G401 (cell line): ENCODE measurements at places on chromosomes 16 and 17. TPM values are rescaled to one million over a fixed set of nuclear protein-coding genes. Genes with fewer than 3 reads are reported as not detected.

DNA sequence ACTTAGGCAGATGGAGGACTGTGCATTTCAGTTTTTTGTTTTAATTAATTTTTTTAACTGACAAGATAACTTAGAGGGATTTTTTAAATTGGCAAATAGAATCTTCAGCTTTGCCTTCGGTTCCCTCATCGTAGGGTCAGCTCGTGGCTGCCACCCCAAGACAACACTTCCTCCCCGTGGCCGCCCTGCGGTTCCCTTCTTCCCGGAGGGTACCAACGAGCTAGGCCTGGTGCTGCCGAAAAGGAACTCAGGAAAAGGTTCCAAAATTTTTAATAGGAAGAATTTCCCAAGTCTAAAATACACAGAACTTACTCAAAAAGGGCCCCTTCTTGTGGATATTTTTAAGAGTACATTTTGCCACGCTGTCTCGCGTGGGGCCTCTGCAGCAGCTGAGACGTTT lies 210.4 kb upstream of the CHMP6 start:
- no peak for DNase-seq

DNA sequence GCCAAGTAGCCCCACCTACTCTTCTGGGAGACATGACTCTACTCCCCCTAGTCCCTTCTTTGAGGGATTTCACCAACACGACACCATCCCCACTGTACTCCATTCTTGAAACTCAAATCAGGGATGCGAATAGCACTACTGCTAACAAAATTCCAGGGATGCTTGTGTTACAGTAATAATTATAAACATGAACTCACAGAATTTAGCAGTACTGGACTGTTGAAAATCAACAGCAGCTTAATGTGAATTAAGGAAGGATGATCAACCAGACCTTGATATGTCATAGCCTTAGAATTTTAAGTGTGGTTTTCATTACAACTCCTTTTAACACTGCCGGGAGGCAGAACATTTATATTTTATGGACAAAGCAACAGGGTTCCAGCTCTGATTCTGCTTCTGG lies 37.9 kb downstream of the AMFR start:
- no peak for DNase-seq

Gene ADORA2B
- 23.7 and 30.5 TPM in 2 replicates for total RNA-seq

DNA sequence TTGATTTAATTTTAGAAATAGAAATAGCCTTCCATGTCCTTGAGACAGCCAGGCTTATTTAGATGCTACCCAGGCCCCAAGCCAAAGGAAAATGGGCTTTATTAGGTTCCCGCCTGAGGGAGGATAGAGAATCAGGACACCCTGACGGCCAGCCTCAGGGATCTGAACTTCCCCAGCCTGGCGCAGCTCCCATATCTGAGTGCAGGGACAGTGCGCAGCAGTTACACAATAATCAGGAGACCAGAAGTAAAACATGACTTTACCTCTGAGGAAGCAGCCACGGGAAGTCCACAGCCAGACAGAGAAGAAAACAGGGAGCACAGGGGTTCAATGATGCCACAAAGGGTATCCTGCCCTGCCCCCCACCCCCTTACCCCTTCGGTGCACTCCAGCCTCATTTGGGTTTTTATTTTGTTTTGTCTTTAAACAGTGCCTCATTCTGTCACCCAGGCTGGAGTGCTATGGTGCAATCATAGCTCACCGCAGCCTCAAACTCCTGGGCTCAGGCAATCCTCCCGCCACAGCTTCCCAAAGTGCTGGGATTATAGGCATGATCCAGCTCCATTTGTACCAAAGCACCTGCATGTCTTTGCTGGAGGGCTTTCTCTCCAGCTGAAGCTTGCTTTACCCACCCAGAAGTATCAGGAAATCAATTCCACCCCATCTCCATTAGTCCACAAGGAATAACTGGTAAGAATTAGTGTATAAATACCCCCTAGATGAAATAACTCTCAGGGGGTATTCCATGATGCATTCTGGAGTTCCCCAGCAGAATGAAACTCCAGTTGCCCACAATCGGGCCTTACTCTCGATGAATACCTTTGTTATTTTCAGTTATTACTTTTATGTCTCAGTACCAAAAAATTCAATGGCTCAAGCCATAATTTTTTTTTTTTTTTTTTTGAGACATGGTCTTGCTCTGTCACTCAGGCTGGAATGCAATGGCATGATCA lies 21.9 kb downstream of the ORC6 start:
- DNase-seq, result no peak

DNA sequence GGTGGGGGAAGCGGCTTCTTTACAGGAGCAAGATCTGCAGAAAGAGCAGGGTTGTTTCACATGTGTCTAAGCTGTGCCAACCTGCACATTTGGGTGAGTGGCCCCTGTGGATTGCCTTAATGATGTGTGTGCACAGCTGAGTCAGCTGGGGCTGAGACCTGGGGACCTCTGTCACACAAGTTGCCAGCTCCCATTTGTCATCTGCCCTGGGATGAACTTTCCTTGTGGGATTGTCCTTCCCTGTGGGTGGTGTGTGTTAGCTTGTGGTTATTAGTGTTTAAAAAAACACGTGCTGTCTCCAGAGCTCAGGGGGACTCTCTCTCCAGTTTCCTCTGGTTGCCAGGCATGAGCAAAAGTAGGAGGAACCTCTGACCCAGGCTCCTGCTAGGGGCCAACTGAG lies 400.5 kb upstream of the CCL2 start:
- no peak for DNase-seq

Gene TP53TG3
- total RNA-seq, result 2.1 TPM in 1 of 2 replicates, not detected in the other

DNA sequence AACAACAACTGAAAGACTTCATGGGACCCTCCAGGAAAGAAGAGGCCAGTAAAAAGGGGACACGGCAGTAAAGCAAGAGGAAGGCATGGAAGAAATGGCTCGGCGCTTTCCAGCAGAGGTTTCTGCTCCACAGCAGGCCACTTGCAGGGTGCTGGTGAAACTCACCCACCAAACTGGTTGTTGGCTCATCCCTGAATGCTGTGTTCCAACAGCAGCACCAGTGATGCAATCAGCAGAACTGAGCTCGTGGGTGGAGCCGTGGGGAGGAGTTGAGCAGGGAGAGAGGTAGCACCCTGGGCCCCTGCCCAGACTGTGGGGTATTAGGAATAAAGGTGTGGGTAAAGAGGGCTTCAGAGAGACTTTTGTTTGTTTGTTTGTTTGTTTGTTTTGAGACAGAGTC lies 62.8 kb upstream of the ADCY9 start:
- no peak for DNase-seq

Gene MT1G
- total RNA-seq, result not detected in 2 replicates

- no peak for DNase-seq
These were observed 30.8 kb downstream of the NOG start for GRCh38 chr17:56624309-56624708.

GRCh38 chr17:12509801-12510200 lies 155.9 kb upstream of the MYOCD start:
- DNase-seq, result no peak

Gene TBC1D3L
- total RNA-seq, result 0.55 and 1.6 TPM in 2 replicates

- no peak for DNase-seq
These were observed 16.6 kb downstream of the PMM2 start for GRCh38 chr16:8814095-8814806.

DNA sequence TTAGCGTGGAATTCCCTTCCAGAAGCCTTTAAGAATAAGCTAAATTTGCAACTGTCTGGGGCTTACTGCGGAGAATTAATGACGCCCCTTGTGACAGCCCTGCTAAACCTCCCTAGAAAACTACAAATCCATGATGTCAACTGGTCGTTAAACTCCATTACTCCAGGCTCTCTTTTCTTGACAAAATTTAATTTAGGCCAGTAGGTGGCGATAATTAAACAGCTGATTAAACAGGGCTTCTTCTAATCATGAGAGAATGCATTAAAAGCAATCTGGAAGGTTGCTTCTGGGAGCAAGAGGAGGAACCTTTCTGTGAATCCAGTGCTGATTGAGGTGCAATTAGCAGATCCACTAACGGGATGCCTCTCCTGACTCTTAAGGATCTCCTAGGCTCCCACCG lies 8.1 kb upstream of the NLRP1 start:
- peak; percentile 77 for DNase-seq

- peak; percentile 83 for DNase-seq
These were observed 4.2 kb downstream of the ZNF843 start for GRCh38 chr16:31438414-31438813.

GRCh38 chr16:18800293-18800692 lies 1.1 kb downstream of the ARL6IP1 start:
- no peak for DNase-seq

Gene LRRC75A
- total RNA-seq, result 0.24 and 0.86 TPM in 2 replicates

DNA sequence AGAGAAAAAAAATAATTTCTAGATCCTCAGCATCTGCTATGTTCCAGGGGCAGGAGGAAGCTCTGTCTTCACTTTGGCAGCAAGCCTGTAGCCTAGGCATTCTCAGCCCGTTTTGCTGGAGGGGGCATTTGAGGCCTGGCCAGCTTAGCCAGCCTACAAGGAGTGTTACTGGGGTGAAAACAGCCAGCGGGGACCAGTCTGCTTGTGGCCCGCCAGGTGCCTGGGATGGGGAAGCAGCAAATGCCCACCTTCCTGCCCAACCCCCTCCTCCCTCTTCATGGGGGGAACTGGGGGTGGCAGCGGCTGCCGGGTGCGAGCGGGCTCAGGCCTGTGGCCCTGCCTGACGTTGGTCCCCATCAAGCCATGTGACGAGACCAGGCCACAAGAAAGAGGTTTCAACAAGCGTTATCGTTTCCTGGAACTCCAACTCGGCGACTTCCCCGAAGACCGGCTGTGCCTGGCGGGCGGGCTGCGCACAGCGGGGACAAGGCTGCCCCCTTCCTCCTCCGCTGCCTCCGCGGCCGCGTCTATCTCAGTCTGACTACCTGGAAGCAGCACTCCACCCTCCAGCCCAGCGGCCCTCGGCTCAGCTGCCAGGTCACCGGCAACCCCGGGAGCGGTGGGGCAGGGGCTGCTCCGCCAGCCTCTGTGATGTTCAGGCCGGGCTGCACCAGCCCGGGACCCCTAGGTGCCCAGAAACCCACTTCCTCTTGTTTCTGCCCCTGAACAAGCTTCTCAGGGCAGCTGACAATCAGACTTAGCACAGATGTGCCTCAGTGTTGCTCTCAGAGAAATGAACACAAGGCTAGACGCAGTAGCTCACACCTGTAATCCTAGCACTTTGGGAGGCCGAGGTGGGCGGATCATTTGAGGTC lies 22.9 kb downstream of the SOCS1 start:
- DNase-seq, result peak; percentile 66

GRCh38 chr17:64709481-64709880 lies 47.4 kb upstream of the SMURF2 start:
- no peak for DNase-seq
